ENCODE measurements at places on chromosomes 11 and 22. TPM values are rescaled to one million over a fixed set of nuclear protein-coding genes. Genes with fewer than 3 reads are reported as not detected.
A peak's percentile ranks its signal among the peaks of the same experiment; 100 is the strongest.

GRCh38 chr11:83249972-83250593 lies 36.1 kb downstream of the CCDC90B start:
- H3K27ac ChIP-seq: no peak overlapping the region
- DNase-seq: no peak
- no peak overlapping the region for H3K4me3 ChIP-seq
- H3K27me3 ChIP-seq: no peaks in the 10 kb centered on the region
- H3K36me3 ChIP-seq: no peaks in the 10 kb centered on the region

DNA sequence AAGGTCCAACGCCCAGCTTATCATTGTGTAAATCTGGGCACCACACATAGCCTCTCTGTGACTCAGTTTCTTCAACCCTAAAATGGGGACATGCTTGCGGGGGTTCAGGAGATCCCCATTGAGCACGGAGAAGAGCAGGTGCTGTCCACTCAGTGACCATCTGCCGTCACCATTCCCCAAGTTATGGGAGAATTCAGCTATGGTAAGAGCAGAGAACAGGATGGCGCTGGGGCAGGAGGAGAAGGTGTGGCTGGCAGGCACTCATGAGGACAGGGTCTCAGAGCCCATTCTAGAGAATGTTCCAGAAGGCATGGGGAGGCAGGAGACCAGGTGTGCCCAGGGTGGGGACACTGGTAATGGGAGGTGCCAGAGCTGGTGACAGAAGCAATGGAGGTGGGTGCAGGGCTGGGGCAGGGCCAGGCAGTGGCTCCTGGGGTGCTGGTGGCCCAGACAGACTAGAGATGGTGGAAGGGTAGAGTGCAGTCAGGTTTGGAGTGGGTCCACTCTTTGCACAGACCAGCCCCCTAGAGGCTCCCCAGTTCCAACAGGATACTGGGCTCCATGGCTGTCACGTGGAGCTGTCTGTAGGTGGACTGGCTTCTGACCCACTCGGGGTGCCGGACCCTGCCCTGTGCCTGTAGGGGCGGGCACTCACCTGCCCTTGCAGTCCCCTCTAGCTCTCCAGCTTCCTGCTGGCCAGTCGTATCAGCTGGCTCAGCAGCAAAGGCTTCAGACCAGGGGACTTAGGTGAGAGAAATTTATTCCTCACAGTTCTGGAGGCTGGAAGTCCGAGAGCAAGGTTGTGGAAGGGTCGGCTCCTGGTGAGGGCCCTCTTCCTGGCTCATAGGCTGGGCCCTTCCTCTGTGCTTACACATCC lies 84.7 kb downstream of the CDKN1C start:
- no peaks in the 10 kb centered on the region for H3K4me1 ChIP-seq
- no peak for DNase-seq
- no peak overlapping the region for H3K27ac ChIP-seq
- H3K4me3 ChIP-seq: no peak overlapping the region
- no peaks in the 10 kb centered on the region for H3K36me3 ChIP-seq

Gene DGAT2
- 21.0 TPM for total RNA-seq

- peaks cover 36% of the 10 kb centered on the region for H3K4me1 ChIP-seq
- H3K36me3 ChIP-seq: peaks cover 29% of the 10 kb centered on the region
- no peak overlapping the region for H3K4me3 ChIP-seq
- no peak for DNase-seq
- no peak overlapping the region for H3K27ac ChIP-seq
Measured at GRCh38 chr11:128465946-128466705, 121.2 kb downstream of the ETS1 start.

DNA sequence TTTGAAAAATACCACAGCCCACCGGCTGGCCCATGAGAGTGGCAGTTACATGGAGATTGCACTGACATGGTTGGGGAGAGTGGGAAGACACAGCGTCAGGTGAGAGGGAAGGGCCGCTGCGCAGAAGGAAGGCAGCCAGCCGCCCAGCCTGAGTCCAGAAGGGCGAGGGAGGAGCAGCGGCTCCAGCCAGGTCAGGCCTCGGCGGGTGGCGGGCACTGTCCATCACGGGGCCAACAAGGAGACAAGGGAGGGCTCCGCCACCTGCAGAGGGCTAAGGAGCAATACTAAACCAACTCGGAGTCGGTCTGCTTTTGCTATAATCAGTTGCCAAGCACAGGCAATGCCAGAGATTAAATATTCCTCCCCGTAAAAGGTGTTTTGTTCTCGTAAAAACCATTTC lies 384.5 kb downstream of the TBC1D22A start:
- DNase-seq: no peak
- H3K4me1 ChIP-seq: no peaks in the 10 kb centered on the region
- H3K36me3 ChIP-seq: no peaks in the 10 kb centered on the region
- no peaks in the 10 kb centered on the region for H3K27me3 ChIP-seq

- H3K4me1 ChIP-seq: peaks cover 8% of the 10 kb centered on the region
- H3K36me3 ChIP-seq: peaks cover 24% of the 10 kb centered on the region
- H3K27me3 ChIP-seq: no peaks in the 10 kb centered on the region
- H3K27ac ChIP-seq: no peak within 1 kb of the TSS
- H3K4me3 ChIP-seq: no peak within 1 kb of the TSS
Measured at GRCh38 chr11:66277471-66278362, at the start of gene CNIH2. Gene CNIH2, plus strand, starts transcription at chr11:66278175. Its CDS starts 282 bp downstream, at chr11:66278457.

GRCh38 chr22:47517062-47517461 lies 754.6 kb downstream of the TBC1D22A start:
- no peaks in the 10 kb centered on the region for H3K27me3 ChIP-seq
- no peak overlapping the region for H3K27ac ChIP-seq
- H3K4me1 ChIP-seq: no peaks in the 10 kb centered on the region

DNA sequence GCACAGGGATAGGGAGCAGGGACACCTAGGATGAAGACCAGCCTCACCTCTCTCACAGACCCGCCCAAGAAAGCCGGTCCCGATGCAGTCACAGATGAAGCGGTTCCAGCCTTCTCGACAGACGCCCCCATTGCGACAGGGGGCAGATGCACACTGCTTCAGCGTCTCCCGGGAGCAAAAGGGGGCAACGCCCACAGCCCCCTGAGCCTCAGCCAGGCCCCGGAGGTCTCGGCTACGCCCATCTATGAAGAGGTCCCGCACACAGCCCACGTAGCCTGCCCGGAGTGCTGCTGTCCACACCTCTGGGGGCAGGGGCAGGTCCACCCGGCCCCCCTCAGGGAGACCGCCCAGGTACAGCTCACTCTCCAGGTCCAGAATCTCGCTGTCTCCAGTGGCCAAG lies 62.3 kb downstream of the NRXN2 start:
- H3K36me3 ChIP-seq: no peaks in the 10 kb centered on the region
- H3K4me1 ChIP-seq: no peaks in the 10 kb centered on the region
- DNase-seq: no peak
- H3K4me3 ChIP-seq: no peak overlapping the region
- no peaks in the 10 kb centered on the region for H3K27me3 ChIP-seq

- H3K36me3 ChIP-seq: no peaks in the 10 kb centered on the region
- no peaks in the 10 kb centered on the region for H3K4me1 ChIP-seq
- no peaks in the 10 kb centered on the region for H3K27me3 ChIP-seq
- DNase-seq: no peak
- no peak overlapping the region for H3K27ac ChIP-seq
Measured at GRCh38 chr11:39239553-39239952, 2219.9 kb downstream of the LRRC4C start.

DNA sequence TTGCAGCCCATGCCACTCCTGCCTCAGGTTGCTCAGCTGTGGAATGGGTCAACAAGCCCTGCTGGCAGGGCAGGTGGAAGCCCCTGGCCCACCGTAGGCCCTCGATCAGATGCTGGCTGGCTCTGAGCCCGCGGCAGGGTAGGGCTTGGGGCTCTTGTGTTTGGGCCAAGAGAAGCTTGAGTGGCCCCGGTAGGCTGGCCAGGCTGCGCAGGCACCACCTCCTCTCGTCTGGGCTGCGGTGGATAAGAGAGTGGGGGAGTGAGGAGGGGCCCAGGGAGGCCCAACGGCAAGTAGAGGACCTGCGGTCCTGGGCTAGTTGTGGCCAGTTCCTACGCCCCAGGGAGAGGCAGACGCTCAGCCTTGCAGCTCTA lies 115.2 kb downstream of the CEP164 start:
- no peak for DNase-seq
- no peaks in the 10 kb centered on the region for H3K27me3 ChIP-seq
- H3K36me3 ChIP-seq: no peaks in the 10 kb centered on the region
- H3K4me3 ChIP-seq: no peak overlapping the region
- H3K4me1 ChIP-seq: peaks cover 2% of the 10 kb centered on the region

DNA sequence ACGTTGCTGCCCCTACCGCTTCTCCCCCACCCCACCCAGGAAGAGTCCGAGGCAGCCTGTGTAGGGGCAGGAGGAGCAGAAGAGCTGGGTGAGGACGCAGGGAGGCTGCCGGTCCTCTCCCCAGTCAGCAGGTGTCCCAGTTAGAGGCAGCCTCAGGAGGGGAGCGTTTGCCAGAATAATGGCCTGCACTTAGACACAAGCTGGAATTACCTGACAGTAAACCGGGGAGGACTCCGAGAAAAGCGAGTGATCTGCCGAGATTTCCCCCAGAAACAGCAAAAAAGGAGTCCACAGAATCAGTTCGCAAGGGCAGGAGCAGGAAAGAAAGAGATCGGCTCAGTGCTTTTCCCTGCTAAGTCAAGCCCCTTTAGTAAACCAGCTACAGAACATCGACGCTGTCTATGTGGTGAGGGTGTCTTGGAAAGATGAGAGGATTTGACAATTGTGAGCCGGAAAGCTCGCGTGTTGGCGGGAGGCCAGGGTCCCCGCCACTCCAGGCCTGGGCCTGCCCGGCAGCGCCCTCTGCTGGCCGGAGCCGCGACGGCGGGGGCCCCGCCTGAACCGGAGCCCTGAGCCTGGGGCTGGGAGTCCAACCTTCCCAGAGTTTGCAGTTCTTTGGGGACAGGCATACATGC lies 17.7 kb upstream of the THRSP start:
- H3K27me3 ChIP-seq: no peaks in the 10 kb centered on the region
- no peaks in the 10 kb centered on the region for H3K4me1 ChIP-seq
- H3K4me3 ChIP-seq: peak overlapping the region; percentile 61
- H3K27ac ChIP-seq: no peak overlapping the region
- no peaks in the 10 kb centered on the region for H3K36me3 ChIP-seq

DNA sequence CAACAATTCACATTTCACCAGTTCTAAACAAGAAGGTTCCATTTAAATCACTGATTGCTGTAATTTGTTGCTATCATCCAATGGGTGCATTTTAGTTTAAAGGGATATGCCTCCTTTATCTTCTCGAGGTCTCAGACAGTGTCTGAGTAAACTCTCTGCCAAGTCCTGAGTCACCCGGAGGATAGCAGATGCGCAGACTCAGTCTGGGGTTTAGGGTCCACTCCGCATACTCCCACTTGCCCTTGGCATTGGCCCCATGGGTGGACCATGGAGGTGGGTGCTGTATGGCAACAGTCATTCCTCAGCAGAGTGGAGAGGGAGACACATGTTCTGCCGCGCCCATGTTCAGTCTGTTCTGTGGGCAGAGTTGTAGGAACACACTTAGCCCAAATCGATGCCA lies 65.4 kb upstream of the CRTAM start:
- DNase-seq: no peak
- no peaks in the 10 kb centered on the region for H3K4me1 ChIP-seq
- H3K27ac ChIP-seq: no peak overlapping the region
- no peaks in the 10 kb centered on the region for H3K36me3 ChIP-seq
- H3K27me3 ChIP-seq: peaks cover 12% of the 10 kb centered on the region

DNA sequence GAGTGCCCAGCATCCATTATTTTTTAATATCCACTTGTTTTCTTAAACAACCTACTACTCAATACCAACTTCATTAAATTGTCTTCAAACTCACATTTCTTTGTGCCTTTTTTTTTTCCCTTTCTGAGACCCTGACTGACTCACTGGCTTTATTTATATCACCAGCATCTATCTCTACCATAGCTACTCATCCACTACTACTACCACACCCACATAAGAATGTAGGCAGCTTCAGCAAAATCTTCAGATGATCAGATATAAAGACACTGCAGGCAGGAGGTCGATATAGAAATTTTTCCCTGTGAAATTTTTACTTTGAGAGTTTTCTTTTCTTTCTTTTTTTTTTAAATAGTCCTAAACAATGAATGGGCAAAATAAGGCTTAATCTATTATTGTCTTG lies 2.2 kb downstream of the OR56B1 start:
- H3K36me3 ChIP-seq: no peaks in the 10 kb centered on the region
- H3K4me1 ChIP-seq: no peaks in the 10 kb centered on the region
- no peaks in the 10 kb centered on the region for H3K27me3 ChIP-seq
- DNase-seq: no peak

GRCh38 chr11:69095300-69095699 lies 46.6 kb downstream of the TPCN2 start:
- no peak for DNase-seq
- no peaks in the 10 kb centered on the region for H3K4me1 ChIP-seq
- no peak overlapping the region for H3K27ac ChIP-seq
- no peaks in the 10 kb centered on the region for H3K36me3 ChIP-seq
- no peak overlapping the region for H3K4me3 ChIP-seq

DNA sequence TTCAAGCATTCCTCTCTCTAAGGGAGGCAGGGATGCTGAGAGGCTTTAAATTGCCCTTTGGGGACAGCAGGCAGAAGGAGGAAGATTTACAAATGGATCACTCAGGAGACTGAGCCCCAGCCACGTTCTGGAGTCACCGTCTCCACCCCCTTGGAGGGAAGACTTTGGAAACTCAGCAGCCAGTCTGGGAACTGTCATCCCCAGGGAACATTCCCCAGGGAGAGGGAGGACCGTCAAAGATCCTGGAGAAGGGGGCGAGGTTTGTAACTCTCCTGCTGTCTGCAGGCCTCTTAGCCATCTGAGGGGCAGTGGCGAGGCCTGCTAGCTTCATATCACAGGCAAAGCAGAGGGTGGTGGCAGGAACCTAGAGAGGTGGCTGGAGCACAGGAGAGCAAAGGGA lies 56.1 kb upstream of the SLC22A12 start:
- no peak for DNase-seq
- H3K4me1 ChIP-seq: no peaks in the 10 kb centered on the region
- H3K36me3 ChIP-seq: no peaks in the 10 kb centered on the region
- peaks cover 4% of the 10 kb centered on the region for H3K27me3 ChIP-seq
- H3K27ac ChIP-seq: no peak overlapping the region

DNA sequence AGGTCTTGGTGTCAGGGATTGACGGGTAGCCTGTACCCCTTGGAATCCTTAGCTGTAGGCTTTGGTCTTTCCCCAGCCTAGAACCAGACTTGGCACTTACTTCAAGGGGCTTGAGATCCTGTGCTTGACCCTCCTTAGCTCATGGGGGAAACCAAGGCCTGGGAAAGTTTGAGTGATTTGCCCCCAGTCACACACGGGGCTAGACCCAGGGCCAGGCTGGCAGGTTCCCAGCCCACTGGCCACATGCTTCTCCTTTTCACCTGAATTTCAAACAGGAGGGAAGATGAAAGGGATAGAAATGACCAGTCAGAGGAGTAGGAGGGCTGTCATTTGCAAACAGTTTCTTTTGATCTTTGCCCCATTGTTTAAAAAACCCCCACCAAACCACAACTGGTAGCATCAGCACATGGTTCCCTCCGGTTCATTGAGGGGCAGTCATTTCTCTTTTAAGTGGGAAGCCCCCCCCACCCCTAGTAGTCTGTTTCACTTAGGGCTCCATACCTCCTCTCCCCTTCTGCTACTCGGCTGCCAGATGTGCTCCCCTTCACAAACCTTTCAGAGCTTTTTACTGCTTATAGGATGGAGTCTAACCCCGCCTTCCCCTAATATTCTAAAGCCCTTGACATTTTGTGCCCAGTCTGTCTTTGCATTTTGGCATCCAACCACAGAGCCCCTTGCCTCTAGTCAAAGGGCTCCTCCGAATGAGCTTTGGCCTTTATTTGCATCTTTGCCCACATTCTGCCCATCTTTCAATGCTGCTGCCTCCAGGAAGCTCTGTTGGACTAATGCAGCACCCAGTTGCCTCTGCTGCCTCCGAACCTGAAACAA lies 37.6 kb downstream of the ZNRF3 start:
- H3K4me3 ChIP-seq: no peak overlapping the region
- DNase-seq: peak; percentile 52
- H3K27ac ChIP-seq: no peak overlapping the region
- peaks cover 8% of the 10 kb centered on the region for H3K4me1 ChIP-seq
- no peaks in the 10 kb centered on the region for H3K27me3 ChIP-seq

- peaks cover 8% of the 10 kb centered on the region for H3K4me1 ChIP-seq
- H3K27ac ChIP-seq: no peak overlapping the region
- peaks cover 4% of the 10 kb centered on the region for H3K36me3 ChIP-seq
Measured at GRCh38 chr11:33704240-33705002, 3.8 kb upstream of the C11orf91 start.

All from GM12878 (cell line).